ENCODE measurements at places on chromosomes 11 and 22.

DNA sequence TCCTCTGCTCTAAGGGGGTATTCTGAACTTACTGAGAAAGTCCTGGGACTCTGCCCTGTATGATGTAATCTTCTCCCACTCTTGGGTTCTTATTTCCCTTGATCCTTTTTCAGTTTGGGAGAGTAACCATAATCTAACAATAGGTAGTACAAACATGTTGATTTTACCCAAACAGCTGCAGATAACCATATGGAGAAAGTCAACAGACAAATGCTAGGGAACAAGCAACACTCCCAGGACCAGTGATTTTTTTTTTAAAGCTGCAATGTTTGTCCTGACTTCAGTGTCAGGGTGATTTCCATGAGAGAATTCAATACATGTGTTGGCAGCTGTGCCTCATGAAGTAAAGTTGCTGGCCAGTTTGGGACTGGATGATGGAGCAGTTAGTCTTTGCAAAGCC is 156.5 kb downstream of the FCHSD2 start:
- no peak for DNase-seq

DNA sequence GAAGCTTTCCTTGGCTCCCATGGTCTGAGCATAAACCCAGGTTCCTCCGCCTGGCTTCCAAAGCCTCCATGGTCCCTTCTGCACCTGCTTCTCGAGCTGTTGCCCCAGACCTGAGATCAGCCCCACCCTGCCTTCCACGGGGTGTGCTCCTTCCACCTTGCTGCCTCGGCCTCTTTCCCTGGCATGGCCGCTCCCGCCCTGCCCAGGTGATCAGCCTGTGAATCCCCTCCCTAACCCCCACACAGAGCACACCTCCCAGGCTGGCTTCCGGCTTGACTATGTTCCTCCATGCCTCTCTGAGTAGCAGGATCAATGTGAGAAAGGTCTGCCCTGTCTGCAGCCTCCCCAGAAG is 2.7 kb upstream of the PPP6R3 start:
- no peak for DNase-seq

- peak; percentile 98 for DNase-seq
These were observed 59.0 kb upstream of the WNT7B start for GRCh38 chr22:46035742-46036557.

GRCh38 chr11:100208207-100208606 is 478.9 kb upstream of the ARHGAP42 start:
- no peak for DNase-seq

GRCh38 chr22:20868025-20868962 is 9.5 kb downstream of the SNAP29 start:
- no peak for DNase-seq

DNA sequence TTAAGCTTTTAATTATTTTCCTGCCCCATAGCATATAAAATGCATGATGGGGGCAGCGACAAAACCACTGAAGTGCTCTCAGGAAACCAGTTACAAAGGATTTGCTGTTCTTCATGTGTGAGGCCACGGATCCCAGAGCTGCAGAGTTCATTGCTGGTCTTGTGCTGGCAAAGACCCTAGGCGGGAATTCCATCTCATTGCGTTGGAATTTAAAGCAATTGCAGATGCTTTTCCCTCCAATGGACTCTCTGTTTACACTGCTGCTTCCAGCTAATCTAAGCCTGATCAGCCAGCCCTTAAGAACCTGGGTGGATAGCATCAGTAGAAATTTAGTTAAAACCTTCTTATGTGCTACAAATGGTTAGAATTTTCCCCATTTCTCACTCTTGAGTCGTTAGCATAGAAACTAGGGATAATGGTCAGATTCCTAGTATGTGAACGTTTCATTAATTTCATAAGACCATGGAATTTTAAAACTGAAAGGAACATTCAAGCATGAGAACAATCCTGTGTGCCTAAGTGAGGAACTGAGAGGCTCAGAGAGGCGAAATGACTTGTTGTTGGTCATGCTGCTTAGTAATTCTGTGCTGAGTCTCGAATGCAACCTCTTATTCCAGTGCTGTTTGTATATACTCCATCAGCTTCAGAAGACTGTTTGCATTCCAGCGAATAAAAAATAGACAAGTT is 36.1 kb upstream of the ADSL start:
- DNase-seq: no peak

- DNase-seq: no peak
These were observed 1.1 kb upstream of the EMID1 start for GRCh38 chr22:29204455-29205183.

- no peak for DNase-seq
These were observed 608.7 kb downstream of the SOX6 start for GRCh38 chr11:15747671-15748070.

DNA sequence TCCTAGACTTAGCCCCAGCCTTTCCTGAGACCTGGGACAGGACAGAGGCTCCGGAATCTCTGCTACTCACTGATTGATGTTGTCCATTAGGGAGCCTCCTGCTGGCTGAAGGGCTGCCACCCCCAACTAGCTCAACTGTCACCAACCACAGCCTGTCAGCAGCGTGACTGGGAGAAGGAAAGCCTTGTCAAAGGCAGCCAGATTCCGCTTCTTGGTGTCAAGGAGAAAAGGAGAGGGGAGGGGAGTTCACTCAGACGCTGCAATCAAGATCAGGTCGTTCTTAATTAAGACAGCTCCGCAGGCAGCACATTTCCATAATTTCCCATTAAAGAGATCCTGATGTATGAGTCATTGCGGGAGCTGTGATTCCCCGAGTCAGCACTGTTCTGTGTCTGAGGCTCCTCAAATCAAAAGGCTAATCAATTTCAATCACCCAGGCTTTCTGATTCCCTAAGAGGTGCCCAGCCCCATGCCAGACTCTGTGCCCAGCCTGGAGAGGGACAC is 152.8 kb upstream of the ZBED5 start:
- no peak for DNase-seq

DNA sequence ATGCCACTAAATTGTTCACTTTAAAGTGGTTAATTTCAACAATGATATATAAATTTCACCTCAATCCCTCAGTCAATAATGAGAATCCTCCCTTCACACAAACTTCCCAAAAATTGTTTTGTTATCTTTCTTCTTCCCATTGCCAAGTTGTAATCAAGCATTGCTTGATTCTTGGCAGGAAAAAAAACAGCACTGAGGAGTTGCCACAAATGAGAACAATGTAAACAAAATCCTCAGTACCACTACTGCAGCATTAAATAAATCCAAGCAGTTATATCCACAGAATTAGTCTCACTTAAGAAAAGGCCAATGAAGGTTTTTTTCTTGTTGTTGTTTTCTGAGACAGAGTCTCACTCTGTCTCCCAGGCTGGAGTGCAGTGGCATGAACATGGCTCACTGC is 38.2 kb downstream of the FAM168A start:
- DNase-seq: no peak

DNA sequence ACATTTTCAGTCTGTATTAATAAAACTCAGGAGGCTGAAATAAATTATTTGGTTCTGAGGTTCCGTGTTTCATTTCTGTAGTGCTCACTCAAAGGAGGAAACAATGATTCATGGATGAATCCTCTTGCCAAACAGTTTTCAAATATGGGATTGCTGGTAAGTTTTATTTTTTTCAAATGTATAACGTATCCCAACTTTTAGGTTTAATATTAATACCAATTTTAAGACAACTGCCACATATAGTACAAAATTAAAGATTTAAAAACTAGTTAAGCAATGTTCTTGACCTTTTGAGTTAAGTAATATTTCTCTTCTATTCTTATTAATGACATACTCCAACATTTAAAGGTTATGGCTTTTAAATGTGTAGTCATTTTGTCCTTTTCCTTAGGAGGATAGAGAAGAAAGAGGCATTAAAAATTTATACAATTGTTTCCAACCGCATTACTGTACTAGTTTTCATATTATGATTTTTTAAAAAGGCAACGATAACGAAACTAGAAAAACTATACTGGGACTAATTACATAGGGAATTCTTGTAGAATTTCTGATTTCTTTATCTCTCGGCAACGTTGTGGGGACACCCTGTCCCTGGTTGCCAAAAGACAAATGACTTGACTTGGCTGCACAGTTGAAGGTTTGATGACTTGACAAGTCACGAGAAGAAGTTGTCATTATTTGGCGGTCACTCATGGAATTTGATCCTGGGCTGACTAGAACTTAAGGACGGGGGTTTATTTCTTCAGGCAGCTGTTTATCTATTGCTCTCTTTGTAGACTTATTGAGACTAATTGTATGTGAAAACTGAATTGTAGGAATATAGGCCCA is 69.1 kb upstream of the ADSL start:
- DNase-seq: no peak

DNA sequence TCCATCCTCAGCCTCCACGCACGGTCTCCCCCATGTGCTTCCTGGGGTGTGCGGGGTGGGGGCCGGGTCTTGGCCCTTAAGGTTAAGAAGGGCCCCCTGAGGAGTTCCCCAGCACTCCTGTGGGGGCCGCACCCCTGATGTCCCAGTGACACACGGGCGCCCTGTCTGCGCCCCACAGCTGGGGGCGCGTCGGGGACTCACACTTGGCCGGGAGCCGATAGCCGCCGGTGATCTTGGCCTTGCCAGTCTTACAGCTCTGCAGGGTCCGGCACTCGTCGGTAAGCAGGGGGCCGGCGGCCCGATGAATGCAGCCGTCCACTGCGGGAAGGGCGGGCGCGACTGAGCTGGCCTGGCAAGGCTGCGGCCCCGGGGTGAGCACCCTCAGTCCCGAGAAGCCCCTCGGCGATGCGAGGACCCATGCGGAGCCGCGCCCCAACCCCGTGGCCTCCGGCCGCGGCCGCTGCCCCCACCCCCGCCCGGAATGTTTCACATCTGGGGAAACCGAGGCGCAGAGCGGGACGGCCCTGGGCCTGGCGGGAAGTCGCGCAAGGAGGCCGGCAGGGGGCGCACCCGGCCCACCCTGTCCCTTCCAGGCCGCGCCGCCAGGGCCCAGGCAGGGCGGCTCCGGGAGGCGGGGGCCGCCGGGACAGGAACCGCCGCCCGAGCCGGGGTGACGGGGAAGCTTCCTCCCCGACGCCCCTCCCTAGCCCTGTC is 13.9 kb downstream of the OTUB1 start:
- DNase-seq: no peak

DNA sequence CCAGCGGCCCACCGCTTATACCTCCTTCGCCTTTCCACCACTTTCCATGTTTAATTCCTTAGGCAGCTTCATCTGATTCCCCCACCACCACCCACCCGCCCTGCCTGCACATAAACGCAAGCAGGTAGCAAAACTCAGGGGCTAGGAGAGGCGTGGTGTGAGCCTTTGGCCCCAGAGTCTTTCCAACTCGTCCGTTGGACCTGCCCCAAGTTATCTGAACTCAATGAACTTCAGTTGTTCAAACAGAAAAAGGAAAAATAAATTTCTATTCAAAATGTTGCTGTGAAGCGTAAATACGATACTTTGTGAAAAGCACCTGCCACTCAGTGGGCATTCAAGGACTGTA is 814 bp upstream of the CDON start:
- DNase-seq: no peak

GRCh38 chr11:114262681-114263512 is 33.3 kb upstream of the NNMT start:
- DNase-seq: no peak

GRCh38 chr11:60783911-60784310 is 1.2 kb upstream of the MS4A10 start:
- no peak for DNase-seq

DNA sequence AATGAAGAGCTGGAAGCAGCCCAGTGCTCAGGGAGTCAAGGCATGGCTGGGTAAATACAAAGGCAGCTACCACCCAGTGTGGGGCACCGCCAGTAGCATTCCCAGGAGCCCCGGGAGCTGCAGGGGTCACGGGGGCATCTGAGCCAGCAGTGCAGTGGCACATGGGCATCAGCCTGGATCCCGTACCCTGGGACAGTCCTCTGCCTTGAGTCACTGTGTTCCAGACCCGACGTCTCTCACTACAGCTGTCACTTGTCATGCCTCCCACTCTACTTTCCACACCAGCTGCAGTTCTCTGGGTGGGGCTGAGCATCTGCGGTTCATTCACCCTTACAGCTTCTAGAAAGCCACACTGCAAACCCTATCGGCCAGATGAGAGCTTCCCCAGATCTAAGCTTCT is 29.6 kb downstream of the DHCR7 start:
- DNase-seq: no peak

DNA sequence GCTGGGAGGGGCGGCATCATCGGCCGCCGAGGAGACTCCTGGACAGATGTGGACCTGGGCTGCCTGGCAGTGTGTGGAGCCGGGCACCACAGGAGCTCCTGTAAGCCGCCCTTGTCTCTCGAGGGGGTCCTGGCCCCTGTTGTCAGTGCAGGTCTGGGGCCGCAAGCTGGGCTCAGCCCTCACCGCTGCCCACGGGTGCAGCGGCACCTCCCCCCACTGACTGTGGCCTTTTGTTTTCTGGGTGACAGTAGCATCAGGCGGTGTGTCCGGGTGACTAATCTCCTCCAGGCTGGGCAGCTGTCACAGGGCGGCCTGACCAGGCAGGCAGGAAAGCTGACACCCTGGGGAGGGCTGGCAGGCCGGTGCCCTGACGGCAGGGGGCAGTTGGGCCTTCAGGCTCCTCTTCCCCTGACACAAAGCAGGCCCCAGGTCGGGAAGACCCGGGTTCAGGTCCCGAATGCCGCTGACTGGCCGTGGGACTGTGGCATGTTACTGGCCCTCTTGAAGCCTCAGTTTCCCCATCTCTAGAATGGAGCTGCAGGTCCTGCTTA is 16.3 kb downstream of the DGKZ start:
- DNase-seq: no peak

- peak; percentile 70 for DNase-seq
These were observed 16.6 kb downstream of the IL10RA start for GRCh38 chr11:118002541-118003423.

- no peak for DNase-seq
These were observed 48.7 kb downstream of the LRRC32 start for GRCh38 chr11:76621868-76622267.

GRCh38 chr11:65811764-65812475 is 21.8 kb upstream of the SNX32 start:
- DNase-seq: no peak

DNA sequence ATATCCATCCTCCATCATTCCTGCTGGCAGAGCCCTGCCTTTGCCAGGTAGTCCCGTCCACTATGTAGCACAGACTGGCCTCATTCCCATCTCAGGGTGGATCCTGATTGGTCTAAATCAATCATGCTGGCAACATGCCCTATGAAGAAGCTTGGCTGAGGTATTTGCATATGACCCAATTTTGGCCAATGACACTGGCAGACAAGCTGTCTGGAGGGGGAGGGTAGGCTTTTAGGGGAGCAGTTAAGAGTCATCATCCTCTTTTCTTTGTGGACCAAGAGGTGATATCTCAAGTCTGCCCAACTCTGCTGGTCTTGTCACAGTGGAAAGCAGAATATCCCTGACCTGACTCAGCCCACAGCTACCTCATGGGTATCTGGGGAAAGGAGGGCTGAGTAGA is 5.1 kb downstream of the CCDC89 start:
- DNase-seq: no peak

DNA sequence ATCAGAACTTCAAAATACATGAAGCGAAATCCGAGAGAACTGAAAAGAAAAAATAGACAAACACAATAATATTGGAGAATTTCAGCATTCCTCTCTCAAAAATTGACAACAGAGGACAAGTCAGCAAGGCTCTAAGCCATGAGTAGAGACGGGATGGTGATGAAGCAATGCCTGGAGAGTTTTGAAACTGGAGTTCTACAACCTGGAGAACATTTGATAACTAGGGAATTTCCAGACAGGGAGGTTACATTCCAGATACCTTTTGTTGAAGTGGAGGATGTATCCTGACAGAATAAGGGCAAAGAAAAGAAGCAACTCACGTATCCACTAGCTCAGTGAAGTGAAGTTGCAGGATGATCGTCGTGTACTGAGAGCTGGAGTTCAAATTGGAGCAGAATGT is 291.4 kb downstream of the CTTN start:
- DNase-seq: no peak
